ENCODE measurements at places on chromosomes 5 and 9. TPM values are rescaled to one million over a fixed set of nuclear protein-coding genes. Genes with fewer than 3 reads are reported as not detected.

DNA sequence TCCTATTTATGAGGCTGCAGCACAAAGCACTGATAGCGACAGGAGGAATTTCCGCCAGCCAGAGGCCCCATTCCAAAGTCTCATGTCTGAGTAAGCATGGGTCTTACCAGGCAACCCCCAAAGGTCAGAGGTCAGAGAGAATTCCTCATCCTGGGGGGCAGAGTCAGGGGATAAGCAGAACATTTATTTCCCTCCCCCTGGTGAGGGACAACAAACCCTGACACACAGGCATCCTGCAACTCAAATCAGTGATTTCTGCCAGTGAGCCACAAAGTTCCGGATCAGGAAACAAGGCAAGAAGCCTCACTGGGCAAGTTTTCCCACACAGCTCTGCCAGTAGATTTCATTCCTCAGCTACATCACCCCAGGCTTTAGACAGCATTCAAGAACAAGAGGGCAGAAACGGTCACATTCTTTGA, 37.0 kb downstream of the ADAMTS12 start:
- no peak for DNase-seq

DNA sequence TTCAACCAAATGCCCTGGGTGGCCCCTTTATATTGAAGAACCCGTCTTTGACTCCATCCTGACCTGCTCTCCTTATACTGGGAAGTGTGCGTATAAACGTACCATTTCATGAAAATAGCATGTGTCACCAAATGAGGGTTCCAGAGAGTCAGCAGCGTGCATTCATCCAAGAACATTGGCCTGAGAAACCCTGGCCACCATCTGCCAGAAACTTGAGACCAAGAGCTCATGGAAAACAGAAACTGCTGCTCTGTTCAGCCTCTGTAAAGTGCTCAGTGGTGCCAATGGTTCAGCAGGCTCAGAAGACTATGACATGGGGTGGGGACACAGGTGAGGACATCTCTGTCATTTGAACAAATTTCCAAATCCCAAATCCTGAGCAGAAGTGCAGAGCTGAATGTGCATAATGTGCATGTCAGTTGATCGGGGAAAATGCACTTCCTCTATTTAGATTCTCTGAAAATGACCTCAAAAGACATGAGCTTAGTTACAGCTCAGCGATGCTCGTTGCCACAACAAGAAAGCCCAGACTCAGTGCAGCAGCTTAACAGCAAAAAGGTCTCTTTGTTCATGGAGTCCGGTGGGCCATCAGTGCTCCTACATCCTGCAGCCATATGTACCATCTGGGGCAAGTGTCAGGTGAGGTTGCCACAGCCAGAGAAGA, 176.1 kb downstream of the ATPSCKMT start:
- DNase-seq: no peak

CCDC183 gene
- 7.0 TPM for total RNA-seq

DNA sequence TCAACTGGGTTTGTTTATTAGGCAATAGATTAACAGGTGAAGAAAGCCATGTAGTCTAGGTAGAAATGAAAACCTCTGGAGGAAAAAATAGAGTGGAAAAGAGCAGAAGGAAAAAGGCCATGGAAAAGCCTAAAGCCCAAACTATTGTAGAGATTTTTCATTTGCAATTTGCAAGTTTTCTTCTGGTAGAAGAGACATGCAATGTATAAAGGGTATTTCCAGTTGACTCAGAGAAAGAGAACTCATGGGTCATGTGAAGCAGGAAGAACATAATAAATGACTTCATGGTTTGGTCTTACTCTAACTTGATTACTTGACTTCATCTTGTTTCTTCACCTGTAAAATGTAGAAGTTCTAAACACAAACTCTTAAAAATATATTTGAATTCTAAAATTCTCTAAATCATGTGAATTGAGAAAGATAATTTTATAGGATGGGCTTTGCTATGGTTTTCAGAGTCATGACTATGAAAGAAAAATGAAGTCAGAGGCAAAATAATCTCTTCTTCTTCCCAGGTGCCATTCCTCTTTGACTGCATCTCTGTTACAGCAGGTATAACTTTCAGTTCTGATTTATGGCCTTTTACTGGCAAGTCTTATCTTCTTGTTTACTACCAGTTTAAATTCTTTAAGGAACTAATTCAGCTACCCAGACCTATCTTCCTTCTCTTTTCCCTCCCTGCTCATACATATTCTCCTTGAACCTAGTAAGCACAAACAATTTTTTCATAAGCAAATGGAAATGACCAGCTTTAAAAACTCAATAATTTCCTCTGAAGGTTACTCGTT, 47.7 kb upstream of the TMC1 start:
- DNase-seq: no peak

DNA sequence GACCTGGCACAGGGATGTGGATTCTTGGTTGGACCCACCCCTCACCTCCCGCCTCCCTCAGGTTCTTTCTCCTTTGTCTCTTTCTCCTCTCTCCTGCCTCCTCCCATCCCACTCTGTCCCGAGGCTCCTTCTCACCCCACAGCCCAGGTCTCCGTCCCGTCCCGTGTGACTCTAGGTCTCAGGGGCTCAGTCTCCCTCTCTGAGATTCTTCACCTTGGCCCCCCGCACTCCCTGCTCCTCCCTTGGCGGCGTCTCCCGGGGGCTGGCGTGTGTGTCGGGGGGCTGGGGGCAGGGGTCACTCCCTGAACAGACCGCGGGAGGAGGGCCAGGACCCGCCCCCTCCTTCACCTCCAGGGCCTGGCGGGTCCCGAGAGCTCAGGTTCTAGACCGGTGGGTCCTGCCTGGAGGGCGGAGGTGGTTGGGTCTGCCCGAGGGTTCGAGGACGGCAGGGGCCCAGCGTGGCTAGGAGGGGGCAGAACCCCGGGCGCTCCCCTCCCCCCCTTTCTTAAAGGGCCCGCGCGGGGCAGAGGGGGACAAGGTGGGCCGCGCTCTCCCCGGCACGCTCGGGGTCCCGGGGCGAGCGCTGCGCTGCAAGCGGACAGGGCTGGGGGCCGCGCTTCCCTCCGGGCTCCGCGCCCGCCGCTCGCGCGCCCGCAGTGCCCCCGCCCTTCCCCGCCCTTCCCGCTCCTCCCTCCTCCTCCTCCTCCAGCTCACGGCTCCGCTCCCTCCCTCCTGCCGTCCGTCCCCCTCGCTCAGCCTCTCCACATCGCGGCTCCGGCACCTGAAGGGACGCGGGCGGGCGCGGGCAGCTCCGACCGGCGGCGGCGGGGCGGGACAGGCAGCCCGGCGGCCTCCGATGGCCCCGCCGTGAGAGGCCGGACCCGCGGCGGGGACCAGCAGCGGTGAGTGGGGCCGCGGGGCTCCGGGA, at the start of gene PSD2:
PSD2 (plus strand) TSS at position 735 of the 928 bp plus-strand sequence. CDS start 13,633 bp downstream, outside the sequence.
- no peak for DNase-seq

GRCh38 chr5:15421381-15421780, 78.6 kb upstream of the FBXL7 start:
- DNase-seq: no peak

GRCh38 chr5:126354858-126355731, 68.1 kb upstream of the GRAMD2B start:
- DNase-seq: no peak

GRCh38 chr5:79416499-79416898, 97.4 kb downstream of the HOMER1 start:
- DNase-seq: peak; percentile 22

- DNase-seq: no peak
Observed at GRCh38 chr5:178290376-178290775, 57.8 kb upstream of the PHYKPL start.

- DNase-seq: no peak
Observed at GRCh38 chr5:37869216-37869615, 29.4 kb upstream of the GDNF start.

DNA sequence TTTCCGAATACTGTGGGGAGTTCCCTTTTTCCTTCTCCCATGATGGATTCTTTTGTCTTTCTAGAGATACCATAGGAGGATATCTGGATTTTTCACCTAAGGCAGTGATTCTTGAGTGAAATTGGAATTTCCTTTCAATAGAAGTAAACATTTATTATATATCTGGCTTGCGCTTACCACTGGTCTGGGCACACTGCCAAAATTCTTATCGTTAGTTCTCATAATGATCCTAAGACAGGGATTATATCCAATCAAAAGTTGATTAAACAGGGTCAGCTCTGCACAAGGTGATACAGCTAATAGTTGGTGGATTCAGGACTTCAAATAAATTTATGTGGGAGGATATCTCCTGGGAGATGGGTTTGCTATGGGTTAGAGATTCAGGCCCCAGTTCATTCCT, 9.6 kb downstream of the TLE4 start:
- peak; percentile 64 for DNase-seq

FOXD4L5 gene
- total RNA-seq: not detected

APBA1 gene
- 10.1 TPM for total RNA-seq

- no peak for DNase-seq
Observed at GRCh38 chr9:83068414-83068813, 5.5 kb upstream of the RASEF start.

- no peak for DNase-seq
Observed at GRCh38 chr5:109694451-109694891, 4.7 kb downstream of the MAN2A1 start.

DNA sequence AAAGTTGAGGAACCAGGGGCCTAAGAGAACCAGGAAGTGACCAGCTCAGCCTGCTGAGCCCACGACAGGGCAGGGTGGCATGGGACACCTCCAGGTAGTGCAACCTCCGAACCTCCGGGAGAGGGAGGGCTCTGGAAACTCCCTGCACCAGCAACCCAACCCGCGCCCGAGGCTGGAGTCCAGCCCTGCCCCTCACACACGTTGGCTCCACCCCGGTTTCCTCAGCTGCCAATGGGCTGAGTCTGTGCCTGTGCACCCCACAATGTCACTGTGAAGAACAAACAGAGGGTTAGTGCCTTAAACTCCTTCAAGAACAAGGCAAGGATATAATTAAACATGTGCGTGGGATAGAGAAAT, 17.0 kb upstream of the UNC5A start:
- DNase-seq: no peak

DNA sequence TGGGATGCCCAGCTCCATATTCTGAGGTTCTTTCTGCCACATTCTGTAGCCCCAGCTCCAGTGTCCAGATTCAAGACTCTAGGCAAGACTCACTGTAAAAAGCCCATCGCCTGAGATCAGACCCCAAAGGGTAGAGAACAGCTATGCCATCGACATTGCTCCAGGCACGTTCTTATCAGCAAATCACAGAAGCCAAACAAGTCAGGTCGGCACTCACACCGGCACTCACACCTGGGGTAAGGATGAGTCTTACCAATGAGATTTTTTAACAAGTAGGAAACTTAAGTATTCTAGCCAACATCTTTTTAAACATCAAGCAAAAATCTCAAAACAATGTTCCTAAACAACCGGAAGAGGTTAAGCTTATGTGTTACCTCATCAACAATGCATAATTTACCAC, 2.4 kb downstream of the CDKN2AIPNL start:
- DNase-seq: no peak

DNA sequence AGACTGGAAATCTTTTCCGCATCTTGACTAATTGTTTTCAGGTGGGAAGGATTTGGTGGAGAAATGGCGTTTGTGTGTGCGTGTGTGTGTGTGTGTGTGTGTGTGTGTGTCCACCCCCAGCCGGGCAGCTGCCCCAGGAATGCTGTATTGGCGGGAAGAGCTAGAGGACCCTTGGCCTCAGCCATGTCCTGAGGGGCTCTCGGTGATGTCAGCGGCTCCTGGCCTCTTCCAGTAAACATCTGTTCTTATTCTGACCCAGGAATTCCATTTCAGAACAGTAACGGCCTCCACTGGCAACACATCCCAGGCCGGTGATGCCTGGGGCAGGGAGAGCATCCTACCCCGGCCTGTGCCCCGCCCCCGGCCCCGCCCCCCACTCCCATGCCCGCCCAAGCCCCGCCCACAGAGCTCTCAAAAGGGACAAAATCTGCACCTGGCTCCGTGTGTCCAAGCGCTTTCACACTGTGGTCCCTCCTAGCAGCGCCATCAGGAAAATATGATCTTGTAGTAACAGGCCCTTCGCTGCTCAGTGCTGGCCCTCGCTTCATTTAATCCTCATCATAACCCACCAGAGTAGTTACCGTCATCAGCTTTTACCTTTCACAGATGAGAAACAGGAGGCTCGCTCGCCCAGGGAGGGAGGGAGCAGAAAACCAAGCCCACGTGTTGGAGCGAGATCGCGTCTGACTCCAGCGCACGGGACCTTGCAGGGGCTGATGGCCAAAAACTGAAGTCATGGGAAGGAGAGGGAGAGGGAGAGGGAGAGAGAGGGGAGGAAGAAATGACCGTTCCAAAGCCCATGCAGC, 18.9 kb downstream of the ADAMTS2 start:
- peak; percentile 25 for DNase-seq

DNA sequence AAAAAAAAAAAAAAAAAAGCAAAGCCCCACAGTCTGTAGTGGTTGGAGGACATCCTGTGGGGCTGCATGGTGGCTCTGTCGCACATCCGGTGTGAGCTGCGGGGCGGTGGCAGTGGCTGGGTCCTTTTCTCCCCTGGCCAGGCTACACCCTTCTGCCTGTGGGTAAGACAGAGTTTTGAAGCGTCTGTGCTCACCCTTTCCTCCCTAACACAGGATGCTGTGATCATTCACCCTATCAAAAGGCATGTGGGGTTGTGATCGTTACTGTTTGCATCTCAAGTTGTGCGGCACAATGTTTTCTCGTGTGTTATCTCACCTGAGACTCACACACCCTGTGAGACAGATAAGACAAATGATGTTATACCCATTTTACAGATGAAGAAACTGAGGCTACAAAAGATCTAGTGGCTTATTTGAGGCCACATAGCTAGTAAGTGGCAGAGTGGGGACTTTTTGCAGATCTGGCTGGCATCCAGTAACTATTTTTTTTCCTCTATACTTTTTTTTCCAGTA, 17.5 kb downstream of the IRF1 start:
- no peak for DNase-seq

DNA sequence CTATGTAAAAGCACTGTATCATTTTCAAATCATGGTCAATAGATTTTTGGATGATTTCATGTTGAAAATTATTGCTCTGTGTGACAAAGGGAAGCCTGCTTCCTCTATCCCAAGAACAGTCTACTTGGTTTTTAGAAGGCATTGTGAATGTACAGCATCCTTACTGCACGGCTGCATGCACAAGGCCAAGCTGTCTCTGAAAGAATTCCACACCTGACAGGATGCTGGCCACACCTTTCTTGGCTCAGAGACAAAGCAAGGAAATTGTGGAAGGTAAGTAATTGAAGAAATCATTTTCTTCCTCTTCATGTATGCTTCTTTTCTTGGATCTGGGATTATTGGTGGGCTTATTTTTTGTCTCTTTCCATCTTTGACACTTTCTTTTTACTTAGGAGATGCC, 53.7 kb upstream of the VCAN start:
- no peak for DNase-seq

GRCh38 chr5:147878066-147878759, at the start of gene SCGB3A2:
SCGB3A2 (plus strand) TSS chr5:147878711; CDS start chr5:147878804, 93 bp downstream.
- no peak for DNase-seq

DNA sequence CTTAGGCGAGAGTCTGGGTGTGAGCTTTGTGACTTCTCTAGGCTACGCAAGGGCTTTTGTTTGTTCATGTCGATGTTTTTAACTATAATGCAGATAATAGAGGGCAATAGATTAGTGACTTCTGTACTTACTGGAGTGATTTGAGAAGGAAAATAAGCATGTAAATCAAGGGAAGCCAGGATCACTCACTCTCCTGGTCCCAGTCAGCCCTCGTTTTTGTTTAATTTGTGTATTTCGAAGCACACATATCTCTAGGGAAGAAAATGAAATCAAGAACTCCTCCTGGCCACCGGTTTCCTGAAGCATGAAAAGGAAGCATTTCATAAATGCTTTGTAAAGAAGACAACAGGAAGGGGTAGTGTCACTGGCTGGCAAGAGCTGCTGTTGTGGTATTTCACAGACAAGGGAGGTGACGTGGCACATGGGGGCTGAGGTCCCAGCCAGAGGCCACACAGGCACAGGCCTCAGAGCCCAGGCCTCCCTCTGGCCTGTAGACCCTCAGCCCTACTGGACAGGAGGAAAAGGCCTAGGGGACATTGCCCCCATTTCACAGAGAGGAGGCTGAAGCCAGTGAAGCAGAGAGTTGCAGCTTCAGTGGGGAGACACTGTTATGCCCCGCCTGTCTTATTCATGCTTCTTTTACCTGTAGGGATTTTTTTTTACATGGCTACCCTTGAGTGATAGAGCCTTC, 34.1 kb downstream of the IRF1 start:
- peak; percentile 69 for DNase-seq
